Stimulated activated CD4-positive, alpha-beta T cell treated with anti-CD3 and anti-CD28 coated beads, Interleukin-4, amount 100 ng/mL, for 24 hours (primary cell): ENCODE measurements at places on chromosomes 12 and 14.

GRCh38 chr12:52630008-52630500 lies 11.7 kb upstream of the KRT73 start:
- DNase-seq: no peak

- no peak for DNase-seq
Measured at GRCh38 chr14:26401179-26401968, 196.5 kb downstream of the NOVA1 start.

DNA sequence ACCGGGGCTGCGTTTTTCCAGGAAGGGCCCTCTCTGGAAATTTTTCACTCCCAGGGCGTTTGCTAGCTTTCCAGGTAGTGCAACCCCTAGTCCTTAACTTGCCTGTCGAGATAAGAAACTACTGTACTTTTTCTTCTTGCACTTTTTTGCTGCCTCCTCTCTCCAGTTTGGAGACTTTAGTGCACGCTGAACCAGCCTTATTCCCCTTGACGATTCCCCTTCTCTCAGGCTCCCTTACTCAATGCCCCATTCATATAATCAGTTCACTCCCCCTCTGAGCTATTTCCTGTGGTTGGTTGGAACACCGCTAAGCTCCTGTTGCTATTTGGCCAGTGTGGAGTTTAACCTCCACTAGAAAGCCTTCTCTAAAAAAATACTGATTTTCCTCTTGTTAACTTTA lies 682 bp downstream of the CREBL2 start:
- peak; percentile 23 for DNase-seq

DNA sequence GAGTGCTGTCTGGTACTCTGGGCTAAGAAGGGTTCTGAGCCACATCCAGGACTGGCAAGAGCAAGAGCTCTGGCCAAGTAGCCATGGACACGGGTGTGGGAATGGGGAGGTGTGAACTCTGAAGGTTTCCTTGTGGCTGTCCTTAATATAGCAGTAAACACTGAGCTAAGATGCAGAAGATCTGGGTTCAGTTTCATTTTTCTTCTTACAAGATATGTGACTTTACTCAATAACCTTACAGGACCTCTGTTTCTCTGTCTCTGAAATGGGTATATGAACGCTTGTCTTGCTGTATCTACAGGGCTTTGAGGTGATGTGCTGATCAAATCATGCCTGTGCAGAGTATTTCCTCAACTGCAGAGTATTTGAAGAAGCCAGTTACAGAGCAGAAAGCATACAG lies 521.2 kb downstream of the VRK1 start:
- DNase-seq: no peak

DNA sequence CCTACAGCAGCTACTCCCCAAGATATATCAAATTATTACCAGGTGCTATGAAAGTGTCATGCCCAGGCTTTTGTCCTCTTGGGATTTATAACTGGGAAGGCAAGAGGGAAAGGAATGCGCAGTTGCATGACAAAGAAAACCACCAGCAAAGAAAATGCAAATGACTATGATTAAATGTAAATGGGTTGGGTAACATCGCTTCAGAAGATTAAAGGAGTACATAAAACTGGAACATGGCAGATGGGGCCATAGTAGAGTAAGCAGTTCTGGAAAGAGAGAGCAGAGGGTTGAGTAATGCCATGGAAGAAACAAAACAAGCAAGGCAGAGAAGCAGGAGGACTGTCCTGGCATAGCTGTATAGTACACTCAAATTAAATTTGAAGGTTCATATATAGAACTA lies 493.1 kb downstream of the NOVA1 start:
- DNase-seq: no peak

GRCh38 chr12:54303640-54304039 lies 2.8 kb upstream of the NFE2 start:
- no peak for DNase-seq

- DNase-seq: no peak
Measured at GRCh38 chr12:11655842-11656241, 6.4 kb downstream of the ETV6 start.

- DNase-seq: no peak
Measured at GRCh38 chr14:90567991-90568390, 171.2 kb downstream of the CALM1 start.

GRCh38 chr14:100619396-100620254 lies 32.4 kb upstream of the BEGAIN start:
- no peak for DNase-seq

GRCh38 chr12:81207173-81207572 lies 129.3 kb downstream of the ACSS3 start:
- DNase-seq: no peak

DNA sequence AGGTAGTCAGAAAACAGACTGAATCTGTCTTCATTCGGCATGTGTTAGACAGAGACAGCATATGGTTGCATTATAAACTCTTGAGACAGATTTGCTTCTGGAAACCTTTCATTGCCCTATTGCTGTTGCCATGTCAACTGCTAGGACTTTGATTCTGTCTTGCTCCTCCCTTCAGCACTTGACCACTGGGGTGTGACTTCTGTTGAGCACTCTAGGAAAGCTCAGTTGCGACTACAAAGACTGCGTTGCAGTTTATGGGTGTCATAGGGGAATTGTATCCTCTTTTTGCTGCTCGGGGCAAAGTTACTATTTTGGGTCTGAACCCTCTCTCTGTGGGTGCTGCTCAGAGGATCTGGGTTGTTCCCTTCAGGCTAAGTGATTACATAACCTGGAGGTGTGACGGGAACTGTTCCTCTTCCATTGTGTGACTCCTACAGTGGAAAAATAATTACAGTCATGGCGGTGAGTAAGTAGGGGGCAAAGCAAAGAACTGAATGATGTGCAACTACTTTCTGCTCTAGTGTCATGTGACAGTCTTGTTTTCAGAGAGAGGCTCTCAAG lies 44.3 kb upstream of the TRIM9 start:
- no peak for DNase-seq

DNA sequence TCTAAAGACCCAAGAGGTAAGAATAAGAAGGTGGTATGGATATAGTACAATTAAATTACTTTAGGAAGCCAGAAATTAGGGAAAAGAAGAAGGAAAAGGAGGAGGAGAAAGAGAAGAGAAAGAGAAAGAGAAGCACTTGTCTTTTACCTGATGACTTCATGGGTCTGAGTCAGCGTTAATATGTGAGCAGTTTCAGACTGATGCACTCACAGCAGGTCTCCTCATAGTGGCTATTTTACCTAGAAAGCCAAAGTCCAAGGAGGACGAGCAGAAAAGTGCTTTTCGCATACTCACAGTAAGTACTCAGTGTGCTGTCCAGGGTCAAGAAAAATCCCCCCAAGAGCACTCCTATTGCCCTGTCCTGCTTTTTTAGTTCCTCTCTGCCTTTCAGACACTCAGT lies 222.1 kb downstream of the C12orf42 start:
- DNase-seq: no peak

DNA sequence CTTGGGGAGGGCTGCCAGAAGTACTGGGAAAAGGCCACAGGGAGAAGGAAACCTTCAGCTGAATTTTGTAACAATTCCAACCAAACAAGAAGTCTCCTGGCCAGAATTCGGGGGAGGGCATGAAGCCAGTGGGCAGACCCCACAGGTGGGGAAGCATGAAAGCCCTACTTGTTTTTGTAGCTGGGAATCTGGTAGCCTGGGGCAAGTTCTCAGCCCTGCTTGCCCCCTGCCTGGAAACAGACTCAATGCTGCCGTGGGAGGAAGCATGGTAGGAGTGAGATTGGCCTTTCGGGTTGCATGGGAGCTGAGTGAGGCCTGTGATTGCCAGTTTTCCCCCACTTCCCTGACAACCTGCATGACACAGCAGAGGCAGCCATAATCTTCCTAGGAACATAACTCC lies 259.2 kb upstream of the RMST start:
- DNase-seq: no peak

DNA sequence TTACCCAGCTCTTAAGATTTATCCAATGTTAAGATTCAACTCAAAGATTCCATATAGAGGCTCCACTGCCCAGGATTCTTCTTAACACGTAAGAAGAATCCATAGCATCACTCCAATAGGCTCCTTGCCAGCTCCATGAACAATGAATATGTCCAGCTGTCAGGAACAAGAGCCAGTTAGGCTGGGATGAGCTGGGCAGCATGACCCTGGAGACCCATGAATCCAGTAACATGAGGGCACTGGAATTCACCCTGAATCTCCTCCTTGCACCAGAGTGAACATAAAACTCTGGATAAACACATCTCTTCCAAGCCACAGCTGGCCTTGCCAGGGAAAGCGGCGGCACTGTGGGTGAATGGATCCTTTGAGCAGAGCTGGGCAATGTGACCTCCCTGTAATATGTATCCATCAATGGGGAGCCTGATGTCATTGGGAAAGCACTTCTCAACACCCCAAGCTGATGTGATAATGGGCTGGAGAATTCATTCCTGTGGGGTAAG lies 24.4 kb upstream of the TC2N start:
- DNase-seq: no peak

DNA sequence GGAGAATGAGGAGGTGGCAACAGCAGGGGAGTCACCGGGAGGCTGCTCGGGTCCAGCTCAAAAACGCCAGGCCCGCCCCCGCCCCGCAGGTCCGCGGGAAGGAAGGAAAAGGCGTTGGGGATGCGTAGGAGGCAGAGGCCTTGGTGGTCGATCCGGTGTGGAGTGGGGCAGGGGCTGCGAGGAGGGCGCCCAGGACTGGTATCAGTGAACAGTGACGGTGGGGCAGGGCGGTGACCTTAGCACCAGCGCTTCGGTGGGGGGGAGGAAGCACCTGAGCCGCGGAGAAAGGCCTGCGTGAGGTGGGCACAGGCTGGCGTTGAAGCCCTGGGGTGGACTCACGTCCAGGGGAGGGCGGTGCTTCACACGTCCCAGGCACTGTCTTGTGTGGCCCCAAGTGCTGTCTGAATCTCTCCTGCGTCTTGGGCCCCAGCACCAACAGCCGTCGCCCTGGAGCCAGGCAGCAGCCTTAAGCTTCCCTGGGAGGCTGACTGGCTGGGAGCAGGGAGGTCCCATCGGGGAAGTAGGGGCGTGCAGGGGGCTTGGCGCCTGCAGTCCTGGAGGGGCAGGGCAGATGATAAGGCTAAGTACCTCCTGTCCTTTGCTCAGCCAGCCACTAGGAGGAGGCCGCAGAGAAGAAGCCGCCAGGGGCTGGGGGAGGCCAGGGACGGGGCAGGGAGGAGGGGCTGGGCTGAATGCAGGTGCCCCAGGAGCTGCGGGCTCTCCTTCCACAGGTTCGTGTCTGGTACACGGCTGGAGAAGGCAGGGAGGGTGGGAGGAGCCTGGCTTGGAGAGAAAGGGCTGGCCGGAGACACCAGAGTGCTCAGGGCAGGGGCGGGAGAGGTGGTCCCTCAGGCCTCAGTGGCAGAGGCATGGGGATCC lies 26.5 kb downstream of the ZBTB42 start:
- peak; percentile 59 for DNase-seq

DNA sequence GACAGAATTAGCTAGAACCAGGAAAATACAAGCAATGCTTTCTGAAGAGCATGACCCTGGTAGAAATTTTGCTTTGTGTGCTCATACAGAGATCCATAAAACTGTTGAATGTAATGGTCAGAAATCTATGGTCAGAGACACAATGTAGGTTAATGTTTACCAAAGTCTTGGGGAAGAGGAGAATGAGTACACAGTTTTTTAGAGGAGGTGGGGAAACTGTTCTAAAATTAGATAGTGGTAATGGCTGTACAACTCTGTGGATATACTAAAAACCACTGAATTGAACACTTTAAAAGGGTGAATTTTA lies 109.5 kb upstream of the ARHGAP5 start:
- no peak for DNase-seq

DNA sequence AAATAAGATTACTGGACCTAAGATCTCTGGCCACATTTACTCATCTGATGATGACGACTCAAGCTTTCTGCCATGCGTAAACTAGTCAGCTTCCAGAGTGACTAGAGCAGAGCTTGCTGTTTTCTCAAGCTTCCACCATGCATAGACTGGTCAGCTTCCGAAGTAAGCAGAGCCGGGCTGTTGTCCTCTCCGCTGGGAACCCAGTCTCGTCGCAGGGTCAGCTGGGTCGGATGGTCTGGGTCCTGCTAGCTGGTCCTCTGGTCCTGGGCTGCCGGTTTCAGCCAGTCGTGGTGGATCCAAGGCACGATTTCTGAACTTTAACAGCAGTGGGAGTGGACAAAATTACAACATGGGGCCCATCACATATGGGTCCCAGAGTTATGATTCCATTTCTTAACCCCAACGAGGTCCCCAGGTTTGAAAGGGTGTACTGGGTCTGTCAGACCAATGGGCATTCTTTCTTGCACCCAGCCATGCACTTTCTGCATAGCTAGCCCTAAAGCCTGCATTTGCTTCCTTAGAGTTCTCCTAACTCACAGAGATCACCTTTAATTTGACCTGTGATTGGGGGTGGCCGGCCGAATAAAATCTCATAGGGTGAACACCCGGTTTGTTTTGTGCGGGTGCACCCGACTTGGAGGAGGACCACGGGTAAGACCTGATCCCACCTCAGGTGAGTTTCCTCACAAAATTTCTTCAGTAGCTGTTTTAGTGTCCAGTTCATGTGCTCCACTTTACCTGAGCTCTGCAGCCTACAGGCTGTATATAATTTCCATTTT lies 1312.8 kb downstream of the TMEM121 start:
- DNase-seq: no peak

- DNase-seq: no peak
Measured at GRCh38 chr14:55572578-55572977, 7.4 kb upstream of the KTN1 start.

- no peak for DNase-seq
Measured at GRCh38 chr14:103126088-103126872, 3.0 kb downstream of the TNFAIP2 start.

DNA sequence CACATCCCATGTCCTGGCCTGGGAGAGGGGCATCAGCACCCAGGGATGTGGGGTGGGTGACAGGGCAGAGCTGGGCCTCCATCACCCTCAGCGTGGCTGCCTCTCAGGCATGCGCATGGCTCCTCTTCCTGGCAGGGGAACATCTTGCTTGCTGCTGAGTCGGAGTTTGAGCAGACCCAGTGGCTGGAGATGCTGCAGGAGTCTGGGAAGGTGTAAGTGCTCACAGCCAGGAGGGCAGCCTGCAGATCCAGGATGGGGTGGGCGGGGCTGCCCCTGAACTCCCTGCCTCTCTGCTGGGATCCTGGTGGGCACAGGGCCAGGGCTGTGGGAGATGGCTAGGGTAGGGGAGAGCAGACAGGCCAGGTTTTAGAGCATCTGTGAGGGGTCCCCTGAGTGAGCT lies 16.2 kb downstream of the PLEKHD1 start:
- no peak for DNase-seq

DNA sequence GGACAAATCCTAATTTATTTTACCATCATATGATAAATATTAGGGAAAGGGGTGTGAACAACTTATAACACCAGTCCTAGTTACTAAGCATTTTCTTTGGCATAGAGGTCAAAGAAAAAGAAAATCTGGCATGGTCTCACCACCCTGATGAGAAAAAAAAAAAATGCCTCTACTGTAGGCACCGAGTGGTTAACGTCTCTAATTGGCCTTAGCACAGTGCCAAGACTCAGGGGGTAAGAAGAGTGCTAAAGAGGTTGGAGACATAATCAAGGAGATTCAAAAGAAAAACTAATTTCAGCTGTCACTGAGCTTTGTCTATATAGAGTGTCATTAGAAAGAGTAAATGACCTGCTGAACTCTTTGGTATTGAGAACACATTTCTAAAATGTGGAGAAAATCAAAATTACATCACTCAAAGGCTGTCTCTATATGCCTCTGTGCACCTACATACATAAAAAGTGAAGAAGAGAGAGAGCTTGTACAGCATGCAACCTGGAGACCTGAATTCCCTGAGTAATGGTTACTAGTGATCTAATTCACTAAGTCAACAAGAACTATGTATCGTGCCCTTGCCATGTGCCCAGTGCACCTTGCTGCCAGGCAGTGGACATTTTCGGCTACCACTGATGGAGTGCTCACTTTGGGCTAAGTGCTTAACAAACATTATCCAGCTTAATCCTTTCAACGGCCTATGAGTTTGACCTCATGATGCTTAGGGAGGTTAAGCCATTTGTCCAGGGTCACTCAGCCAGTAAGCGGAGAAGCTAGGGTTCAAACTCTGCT lies 113.8 kb upstream of the G2E3 start:
- DNase-seq: no peak

GRCh38 chr12:49201595-49202295 lies 12.9 kb upstream of the TUBA1A start:
- peak; percentile 6 for DNase-seq
